ENCODE measurements at places on chromosomes 12 and 14. TPM values are rescaled to one million over a fixed set of nuclear protein-coding genes. Genes with fewer than 3 reads are reported as not detected.
A peak's percentile ranks its signal among the peaks of the same experiment; 100 is the strongest.

GRCh38 chr12:48927261-48927660, 2.0 kb upstream of the FKBP11 start:
- no peak for DNase-seq

DNA sequence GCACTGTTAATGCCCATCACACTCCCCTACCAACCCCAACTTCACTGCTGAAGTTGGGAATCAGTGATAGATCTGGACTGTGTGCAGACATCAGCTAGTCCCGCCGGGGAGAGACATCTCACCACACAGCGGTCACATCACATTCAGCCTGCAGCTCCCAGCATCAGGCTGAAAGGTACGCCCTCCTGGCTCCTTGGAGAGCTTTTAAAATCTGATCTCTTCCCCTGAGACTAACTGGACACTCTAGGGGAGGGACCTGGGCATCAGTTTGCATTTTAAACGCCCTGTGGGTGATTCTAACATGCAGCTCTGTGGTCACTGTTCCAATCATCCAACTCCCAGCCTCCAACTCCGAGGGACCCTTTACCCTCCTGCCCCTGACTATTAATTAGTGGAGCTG, 58.4 kb downstream of the CCDC85C start:
- no peak for DNase-seq

- DNase-seq, result no peak
Observed at GRCh38 chr12:72230589-72230988, 41.6 kb upstream of the TRHDE start.

DNA sequence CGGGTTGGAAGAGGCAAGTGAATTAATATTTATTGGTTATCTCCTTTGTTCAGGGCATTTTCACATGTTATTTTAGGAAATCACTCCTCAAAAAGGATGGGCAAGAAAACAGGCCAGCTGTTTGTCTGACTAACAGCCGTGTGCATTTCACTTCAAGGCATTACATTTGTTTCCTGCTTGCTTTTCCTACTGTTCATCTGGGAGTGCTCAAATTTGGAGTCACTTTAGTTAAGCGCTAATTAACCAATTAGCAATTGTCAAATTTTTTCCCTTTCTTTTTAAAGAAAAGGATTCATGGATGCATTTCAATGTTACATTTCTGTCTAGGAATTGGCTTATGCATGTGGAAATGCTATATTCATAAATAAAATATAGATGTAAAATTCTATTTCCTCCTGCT, 415.9 kb downstream of the NELL2 start:
- no peak for DNase-seq

DNA sequence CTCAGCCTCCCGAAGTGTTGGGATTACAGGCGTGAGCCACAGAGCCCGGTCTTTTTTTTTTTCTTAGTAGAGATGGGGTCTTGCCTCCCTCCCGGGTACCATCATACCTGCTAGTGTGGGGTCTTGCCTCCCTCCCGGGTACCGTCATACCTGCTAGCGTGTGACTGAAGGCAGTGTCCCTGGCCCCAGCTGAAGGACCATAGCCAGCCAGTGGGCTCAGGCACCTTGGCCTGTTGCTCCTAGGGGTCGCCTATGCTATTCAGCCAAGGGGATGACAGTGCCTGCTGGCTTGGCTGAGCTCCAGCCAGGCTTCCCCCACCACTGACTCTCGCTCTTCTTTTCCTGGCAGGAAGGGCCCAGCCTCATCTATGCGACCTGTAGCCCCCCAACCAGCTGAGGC, 10.5 kb upstream of the BLTP3B start:
- DNase-seq, result no peak

GRCh38 chr14:34766060-34766459, 51.7 kb upstream of the CFL2 start:
- no peak for DNase-seq

- peak; percentile 33 for DNase-seq
Observed at GRCh38 chr12:110073049-110073831, 24.9 kb upstream of the C12orf76 start.

DNA sequence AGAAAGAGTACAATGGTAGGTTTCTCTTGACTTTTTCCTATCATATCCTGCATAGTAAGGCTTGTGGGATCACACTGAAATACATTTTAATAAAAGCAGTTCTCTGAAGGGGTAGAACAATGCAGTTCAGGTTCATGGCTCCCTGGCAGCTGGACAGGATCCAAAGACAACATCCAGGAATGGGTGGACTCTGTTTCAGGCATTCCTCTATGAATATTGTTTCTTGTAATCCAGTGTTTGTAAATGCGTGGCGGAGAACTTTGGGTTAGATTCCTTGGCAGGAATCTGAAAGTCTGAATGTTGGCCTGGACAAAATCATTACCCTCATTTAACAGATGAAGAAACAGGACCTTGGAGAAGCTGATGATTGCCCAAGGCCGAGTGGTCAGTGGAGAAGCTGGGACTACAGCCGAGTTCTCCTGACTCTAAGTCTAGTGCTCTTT, 43.5 kb downstream of the SYNE2 start:
- peak; percentile 67 for DNase-seq

DNA sequence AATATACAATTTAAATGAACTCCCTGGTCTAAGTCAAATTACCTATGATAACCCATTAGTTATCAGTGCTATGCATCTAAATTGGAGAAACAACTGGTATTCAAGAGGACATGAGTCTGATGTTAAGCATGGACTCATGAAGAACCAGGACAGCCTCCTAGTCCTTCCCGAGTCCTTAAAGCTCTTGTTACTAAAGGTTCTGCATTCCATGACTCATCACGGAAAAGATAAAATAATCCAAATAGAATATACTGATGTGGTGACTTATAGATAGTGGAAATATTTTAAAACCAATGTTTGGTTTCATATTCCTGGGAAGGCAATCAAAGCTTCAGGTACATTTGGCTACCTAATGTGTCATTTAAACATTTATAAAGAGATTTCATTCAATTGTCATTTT, 117.2 kb upstream of the PMCH start:
- DNase-seq, result no peak

Gene MYO1A
- total RNA-seq, result 118 TPM

Gene CCDC59
- 42.1 TPM for total RNA-seq

Gene SPIC
- not detected for total RNA-seq

Gene DHRS2
- total RNA-seq, result not detected

Gene SIX6
- not detected for total RNA-seq

DNA sequence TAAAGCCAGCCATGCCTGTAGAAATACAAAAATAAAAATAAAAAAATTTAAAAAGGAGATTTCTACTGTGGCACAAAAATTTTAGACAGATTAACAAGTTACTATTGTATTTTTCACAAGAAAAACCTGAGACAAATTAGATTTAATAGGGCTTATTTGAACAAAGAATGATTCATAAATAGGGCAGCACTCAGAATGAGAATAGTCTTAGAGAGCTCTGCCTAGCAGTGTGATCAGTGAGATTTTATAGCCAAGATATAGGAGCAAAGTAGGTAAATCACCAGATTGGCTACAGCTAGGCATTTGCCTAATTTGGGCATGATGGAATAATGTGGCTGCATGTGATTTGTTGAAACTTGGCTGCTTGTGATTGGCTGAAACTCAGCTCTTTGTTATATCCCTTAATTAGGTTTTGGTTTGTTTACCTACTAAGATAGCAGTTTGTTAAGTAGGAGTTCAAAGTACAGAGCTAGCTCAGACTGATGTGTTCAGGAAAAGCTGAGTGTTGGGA, 279.7 kb upstream of the TMTC1 start:
- no peak for DNase-seq

- DNase-seq, result no peak
Observed at GRCh38 chr14:90105756-90106155, 44.0 kb downstream of the KCNK13 start.

DNA sequence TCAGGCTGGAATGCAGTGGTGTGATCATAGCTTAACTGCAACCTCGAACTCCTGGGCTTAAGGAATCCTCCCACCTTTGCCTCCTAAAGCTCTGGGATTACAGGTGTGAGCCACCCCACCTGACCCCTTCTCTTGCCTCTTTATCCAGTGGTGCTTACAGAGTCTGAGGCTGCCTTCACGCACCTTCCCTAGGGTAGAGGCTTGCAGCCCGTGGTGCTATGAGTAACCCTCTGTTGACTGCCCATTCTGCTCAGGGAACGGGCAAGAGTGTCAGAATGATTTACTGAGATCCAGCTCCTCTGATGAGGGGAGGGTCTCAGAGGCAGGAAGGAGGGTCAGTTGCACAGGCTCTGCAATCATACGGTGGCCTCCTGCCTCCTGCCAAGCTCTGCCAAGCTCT, 125.1 kb upstream of the TBX3 start:
- DNase-seq, result no peak

- no peak for DNase-seq
Observed at GRCh38 chr12:60027266-60027665, 431.4 kb downstream of the SLC16A7 start.
